ENCODE measurements at places on chromosomes 5 and 9.

DNA sequence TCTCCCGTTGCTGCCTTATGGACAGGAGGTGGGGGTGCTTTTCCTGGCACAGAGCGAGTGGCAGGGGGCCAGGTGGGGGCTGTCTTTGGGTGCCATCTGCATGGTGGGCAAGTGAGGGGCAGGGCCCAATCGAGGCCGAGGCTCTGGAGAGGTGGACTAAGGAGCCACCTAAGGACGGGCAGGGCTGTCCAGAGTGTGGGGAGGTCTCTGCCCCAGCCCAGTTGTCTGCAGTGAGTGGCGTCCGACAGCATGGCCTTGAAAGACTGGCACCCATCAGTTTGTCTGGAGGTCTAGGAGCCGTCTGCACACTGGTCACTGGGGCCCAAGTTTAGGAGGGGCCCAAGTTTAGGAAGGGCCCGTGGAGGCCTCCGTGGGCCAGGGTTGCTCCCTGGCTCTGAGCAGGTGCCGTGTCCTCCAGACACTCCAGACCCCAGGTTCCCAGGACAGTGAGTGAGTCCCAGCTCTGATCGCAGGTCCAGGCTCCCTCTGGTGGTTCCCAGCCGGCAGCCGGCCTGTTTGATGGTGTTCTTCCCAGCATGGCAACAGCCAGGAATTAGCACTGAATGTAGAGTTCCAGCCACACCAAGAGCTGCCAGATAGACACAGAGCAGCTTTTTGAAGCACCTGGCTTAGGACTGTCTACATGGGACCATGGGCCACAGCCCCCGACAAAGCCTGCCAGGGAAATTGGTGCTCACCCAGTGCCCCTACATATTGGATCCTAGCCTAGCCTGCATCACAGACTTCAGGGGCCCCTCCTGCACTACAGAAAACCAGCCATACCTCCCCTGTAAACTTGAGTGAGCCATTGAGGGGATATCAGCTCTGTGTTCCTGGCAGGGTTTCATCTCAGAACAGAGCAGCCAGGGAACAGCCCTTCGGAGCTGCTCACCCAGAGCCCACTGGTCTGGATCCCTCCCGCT, 120.9 kb downstream of the WNK2 start:
- no peak for DNase-seq

- DNase-seq: no peak
Observed at GRCh38 chr9:28396058-28396457, 822.8 kb upstream of the C9orf72 start.

DNA sequence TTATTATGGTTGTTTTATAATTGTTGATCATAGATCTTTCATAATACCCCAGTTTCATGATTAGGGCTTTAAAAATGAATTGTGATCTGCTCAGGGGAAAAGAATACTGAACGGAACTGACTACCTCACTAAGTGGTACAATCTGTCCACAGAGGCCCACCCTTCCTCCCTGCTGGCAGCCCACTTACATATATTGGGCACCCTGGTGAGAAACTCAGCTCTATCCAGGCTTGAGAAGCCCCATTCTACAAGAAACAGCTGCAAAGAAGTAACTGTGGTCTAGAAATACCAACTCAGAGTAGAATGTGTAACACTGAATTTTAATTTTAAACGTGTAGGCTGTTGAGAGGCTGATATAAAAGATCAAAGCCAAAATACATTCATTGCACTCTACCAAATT, 46.9 kb downstream of the TSSK1B start:
- DNase-seq: peak; percentile 64

GRCh38 chr5:52657247-52657645, 130.5 kb upstream of the ITGA1 start:
- DNase-seq: peak; percentile 73

GRCh38 chr5:91127456-91128081, 255.5 kb downstream of the ARRDC3 start:
- DNase-seq: no peak

- no peak for DNase-seq
Observed at GRCh38 chr9:15187589-15187988, 119.4 kb downstream of the TTC39B start.

DNA sequence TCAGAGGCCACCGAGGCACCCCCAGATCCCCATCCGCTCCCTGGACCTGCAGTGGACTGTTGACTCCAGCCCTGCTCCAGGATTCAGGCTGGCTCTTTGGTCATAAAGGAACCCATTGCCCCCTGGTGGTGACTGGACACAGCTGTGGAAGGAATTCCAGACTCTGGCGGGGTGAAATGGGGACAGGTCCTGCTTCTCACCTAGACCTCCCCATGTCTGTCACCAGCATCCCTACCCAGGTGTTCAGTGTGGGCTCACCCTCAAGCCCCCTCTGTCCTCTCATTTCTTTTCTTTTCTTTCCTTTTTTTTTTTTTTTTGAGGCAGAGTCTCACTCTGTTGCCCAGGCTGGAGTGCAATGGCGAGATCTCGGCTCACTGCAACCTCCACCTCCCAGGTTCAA, 25.5 kb upstream of the STXBP1 start:
- DNase-seq: no peak

GRCh38 chr9:120892748-120893610, 16.0 kb upstream of the PHF19 start:
- DNase-seq: no peak

- no peak for DNase-seq
Observed at GRCh38 chr9:133103183-133103986, 17.7 kb downstream of the RALGDS start.

DNA sequence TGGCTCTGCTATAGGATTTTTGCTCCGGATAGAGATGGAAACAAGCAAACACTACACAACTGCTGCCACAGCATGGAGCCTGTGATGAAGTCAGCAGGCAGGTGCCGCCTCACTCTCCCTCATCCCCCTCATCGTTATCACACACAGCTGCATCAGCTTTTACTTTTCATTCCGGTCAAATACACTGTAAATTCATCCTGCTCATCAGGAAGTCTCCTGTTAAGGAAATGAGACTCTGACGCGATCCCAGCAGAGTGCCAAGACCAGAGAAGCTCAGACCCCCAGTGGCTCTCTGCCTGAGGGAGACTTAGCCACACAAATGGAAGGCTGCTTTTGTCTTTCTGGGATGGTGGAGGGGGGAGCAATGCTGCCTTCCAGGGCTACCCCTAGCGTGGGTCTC, 270.2 kb downstream of the ELAVL2 start:
- no peak for DNase-seq

DNA sequence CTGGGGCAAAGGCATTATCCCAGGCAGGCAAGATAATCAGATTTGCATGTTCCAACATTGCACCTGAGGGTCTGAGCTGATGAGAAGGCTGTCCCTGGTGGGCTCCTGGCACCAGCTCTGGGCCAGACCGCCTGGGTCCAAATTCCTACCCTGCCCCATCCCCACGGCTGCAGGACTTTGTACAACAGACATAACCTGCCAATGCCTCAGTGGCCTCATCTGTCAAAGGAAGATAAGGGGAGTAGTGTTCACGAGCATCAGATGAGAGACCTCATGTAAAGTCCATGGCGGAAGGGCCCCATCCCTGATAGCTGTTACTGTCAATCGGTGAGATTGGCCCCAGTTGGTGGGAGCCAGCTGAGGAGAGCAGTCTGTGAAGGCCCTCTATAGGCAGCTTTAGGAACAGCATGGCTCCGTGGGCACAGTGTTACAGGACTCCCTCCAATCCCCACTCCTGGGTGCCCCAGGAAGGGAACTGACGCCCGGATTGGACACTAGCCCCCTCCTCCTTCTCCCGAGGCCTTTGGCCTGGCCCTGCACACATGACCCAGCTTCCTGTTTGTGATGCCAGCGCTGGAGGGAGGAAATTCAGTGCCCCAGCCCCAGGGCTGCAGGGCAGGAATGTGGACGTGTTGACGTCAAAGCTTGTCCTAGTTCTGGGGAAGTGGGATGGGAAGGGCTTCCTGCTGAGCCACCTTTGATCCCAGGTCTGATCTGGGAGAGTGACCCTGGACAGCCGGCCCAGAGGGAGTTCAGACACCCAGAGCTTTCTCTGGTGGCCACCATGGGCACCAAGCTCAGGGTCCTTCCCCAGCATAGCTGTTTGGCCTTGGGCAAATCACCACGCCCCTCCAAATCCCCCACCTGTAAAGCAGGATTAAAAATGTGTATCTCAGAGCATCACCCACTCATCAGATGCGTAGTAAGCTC, 56.2 kb downstream of the DUSP1 start:
- no peak for DNase-seq

- no peak for DNase-seq
Observed at GRCh38 chr5:179164331-179165311, 104.4 kb downstream of the ZNF354C start.

DNA sequence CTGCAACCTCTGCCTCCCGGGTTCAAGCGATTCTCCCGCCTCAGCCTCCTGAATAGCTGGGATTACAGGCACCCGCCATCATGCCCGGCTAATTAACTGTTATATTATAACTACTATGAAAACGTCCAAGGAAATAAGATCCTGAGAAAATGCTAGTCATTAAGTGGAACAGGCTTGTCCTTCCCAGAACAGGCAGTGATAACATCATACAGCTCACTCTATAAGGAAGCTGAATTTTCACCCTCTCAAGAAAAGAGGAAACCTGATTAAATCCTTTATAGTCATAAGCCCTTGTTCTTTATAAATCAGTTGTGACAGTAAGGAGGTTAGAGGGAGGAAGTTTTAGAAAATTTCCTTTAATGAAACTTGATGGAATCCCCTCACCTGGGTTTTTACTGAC, 163.9 kb upstream of the CLINT1 start:
- no peak for DNase-seq

- DNase-seq: no peak
Observed at GRCh38 chr9:135268981-135269380, 181.5 kb downstream of the OLFM1 start.

DNA sequence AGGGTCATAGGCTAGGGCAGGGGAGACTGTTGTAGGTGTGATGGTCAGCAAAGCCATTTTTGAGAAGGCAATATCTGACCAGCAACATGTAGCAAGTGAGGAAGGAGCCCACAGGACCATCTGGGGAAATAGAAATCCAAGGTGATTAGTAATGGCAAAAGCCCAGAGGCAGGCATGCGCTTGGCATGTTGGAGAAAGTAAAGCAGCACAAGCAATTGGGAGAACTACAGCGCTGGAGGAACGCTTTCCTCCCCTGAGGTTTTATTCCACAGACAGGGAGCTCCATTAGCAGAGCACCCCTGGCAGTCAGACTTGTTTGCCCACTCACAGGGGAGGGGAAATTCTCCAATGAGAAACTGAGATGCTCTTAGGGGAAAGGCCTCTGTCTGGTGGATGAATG, 54.8 kb upstream of the FOXB2 start:
- no peak for DNase-seq

DNA sequence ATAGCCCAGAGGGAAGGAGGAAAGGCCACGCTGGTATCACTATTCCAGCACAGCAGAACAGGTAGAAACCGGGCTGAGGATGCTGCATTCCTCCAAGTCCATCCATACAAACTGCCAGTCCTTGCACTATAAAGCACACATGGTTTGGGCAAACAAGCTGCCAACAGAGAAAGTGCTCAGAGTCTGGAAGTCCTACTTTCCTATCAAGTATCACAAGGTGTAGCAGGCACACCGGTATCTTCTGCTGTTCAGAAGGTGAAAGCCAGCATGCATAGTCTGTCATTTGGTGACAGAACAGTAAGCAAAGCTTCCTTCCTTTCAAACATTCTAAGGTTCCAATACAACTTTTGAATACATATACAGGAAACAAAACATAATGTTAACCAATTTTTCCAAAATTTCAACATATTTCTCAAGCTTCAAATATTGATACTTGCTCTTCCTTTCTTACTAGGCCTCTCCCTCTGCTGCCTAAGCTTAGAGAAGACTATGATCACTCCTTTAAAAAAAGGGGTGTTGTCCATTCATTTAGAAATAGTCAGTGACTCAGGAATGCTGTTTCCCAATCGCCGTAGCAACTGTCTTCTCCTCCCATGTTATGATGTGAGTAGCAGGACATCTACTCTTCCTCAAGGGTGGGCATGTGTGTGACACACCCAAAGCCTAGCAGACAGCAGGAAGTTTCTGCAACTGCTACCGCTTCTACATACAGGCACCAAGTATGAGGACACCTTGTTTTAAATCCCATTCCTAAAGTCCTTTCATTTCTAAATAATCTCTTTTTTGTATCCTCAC, 14.7 kb downstream of the DIAPH1 start:
- DNase-seq: no peak

Measured in SK-N-MC (cell line).